ENCODE measurements at places on chromosomes 2 and 18.

- DNase-seq = no peak
Measured at GRCh38 chr2:112765251-112765650, 842 bp upstream of the CKAP2L start.

GRCh38 chr2:108917526-108917925 lies 71.5 kb downstream of the EDAR start:
- DNase-seq = no peak

DNA sequence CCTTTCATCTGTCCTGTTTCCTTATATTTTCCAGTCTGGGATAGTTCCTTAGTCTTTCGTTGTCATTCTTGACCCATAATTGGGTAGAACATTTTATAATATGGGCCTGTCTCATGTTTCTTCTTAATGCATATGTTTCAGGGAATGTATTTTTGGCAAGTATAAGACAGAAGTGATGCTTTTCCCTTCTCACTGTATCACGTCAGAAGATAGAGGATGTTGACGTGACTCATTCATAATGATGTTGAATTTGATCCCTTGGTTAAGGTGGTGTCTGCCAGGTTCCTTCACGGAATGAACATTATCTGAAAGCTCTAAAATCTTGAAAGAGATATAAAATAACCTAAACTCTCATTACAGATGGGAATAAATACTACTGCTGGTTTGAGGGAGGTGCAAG lies 18.8 kb downstream of the CDH7 start:
- DNase-seq = no peak

DNA sequence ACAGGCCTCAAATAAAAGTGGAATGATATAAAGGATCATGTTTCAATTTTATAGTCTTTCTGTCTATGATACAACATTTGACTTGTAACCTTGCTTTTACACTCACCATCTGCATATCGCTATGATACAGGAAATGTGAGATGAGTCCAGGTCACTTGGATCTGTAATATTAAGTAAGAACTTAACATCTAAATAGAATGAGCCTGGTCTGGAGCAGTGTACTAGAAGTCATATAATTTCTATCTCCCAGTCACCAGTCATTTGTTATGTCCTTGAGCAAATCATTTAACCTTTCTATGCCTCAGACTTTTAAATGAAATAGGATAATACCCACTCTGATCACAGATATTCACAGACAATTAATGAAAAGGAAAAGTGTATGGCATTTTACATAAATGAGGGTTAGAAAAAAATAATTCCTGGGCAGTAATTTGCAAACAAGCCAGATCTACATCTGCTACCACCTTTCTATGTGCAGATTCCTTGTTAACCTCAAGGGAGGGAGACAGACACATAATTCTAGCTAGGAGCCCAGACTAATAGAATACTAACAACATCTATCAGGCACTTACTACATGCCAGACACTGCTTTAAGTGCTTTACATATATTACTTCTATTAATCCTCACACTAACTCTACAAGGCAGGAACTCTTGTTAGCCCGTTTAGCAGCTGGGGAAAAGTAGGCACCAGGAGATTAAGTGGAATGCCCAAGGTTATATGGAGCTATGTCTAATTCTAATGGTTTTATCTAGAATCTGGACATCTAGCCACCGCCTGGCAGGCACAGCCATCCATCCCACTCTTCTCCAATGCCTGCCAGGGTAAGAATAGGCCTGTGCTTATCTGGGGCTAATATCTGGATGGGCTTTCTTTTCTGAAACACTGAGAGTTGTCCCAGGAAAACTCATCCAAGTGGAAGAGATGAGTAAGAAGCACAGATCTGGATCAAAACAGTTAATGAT lies 313.6 kb upstream of the CDH20 start:
- DNase-seq = no peak

- DNase-seq = no peak
Measured at GRCh38 chr2:16828828-16829160, 163.2 kb upstream of the CYRIA start.

DNA sequence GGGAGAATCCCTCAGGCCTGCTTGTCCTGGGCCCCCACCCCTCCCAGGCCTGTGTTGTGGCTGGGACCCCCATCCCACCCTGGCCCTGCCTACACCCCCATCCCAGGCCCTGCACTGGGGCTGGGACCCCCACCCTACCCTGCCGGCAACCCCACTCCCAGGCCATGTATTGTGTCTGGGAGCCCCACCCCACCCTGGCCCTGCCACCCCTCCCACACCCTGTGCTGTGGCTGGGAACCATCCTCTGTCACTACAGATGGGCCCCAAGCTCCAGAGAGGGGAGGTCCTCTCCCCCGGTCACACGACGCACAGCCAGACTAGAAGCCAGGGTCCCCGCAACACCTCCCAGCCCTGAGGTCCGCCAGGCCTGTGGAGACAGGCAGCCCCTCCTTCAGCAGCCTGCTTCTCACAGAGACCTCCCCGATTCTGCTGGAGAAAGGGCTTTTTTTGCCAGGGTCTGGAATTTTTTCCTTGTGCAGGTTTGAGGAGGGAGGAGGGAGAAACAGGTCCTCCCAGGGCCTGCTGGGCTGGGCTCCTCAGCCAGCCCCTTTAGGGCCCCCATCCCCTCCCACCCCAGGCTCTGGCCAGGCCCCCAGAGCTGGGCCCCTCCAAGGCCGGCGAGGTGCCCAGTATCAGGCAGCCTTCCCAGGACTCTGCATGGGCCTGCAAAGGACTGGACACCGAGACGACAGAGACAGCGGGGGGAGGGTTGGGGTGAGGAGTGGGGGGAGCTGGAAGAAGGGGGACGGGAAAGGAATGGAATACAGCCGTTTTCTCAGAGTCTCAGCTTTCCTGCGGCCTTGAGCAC lies 28.0 kb downstream of the KIF1A start:
- no peak for DNase-seq

GRCh38 chr2:175630280-175631244 lies 371.5 kb downstream of the LNPK start:
- no peak for DNase-seq

DNA sequence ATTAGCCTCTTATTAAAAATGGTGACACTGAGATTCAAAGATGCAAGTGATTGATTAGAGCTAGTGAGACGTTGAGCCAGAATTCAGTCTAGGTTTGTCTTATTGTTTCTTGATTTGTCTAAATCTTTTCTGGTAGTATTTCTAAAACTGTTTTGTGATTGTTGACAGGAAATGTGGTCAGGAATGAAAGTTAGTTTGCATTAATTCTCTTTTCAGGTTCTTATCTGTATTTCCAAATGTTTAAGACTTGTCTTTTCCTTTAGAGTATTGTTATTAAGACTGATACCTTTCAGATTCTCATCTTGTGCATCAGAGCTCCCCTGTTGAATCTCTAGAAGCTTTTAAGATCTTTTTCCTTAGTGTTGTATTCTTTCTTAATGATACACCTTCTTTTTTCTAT lies 89.3 kb downstream of the MBD5 start:
- no peak for DNase-seq

DNA sequence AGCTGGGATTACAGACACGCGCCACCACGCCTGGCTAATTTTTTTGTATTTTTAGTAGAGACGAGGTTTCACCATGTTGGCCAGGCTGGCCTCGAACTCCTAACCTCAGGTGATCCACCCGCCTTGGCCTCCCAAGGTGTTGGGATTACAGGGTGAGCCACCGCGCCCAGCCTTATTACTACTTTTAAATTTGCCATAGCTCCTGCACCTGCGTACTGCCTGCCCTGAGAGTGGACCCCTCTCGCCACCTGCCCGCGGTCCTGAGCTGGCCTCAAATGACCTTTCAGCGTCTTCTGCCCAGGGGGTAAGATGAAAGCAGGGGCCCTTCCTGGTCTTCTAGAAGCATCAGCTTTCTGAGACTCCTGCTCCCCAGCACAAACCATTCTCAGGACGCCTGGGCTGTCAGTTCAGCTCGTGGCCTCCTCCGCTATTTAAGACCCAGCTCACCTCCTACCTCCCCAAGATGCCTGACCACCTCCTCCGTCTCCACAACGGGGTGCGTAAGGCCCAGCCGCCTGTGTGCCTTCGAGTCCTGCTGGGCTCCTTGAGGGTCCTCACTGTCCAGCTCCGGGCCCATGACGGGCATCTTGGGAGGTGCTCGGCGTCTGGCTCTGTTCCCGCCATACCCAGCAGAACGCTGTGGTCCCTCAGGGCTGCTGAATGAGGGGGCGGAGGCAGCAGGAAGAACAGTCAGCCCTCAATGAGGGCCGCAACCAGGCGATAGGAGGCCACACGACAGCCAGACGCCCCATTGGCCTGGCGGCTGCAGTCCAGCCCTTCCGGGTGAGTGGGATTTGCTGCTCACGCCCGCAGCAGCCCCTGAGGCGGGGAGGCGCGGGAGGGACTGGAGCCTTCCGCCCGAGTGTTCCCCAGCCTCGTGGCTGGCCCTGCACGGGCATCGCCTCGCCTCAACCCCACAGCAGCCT lies 266.6 kb downstream of the TFCP2L1 start:
- no peak for DNase-seq

DNA sequence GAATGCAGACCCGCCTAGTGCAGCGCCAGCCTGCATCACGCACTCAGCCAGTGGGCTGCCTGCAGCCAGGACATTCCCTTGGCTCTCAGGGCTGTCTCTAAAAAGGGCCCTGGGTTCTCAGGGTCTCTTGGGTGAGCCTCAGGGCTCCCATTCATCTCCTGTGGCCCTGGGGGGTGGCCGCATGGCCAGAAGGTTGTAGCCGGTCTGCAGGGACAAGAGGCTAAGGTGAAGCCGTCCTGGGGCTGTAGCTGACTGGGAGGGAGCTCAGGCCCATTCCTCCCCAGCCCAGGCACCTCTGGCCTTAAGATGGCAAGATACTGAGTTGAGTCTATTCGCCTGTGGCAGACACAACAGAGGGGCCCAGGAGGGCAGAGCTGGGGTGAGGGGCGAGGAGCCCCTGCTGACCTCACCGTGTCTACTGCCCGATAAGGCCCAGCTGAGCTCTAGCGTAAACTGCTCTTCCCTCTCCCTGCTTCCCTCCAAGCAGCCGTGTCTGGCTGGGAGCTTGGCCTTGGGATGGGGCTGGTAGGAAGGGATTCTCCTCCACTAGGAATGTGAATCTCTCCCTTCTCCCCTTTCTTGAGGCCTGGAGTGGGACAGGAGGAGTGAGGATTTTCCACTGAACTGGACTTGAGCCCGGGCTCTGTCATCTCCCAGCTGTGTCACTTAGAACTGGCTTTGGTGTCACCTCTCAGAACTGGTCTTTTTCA lies 37.9 kb downstream of the INHBB start:
- no peak for DNase-seq

- DNase-seq = no peak
Measured at GRCh38 chr2:203030545-203030944, 15.9 kb downstream of the NBEAL1 start.

GRCh38 chr2:38097258-38097987 lies 21.5 kb upstream of the CYP1B1 start:
- DNase-seq = no peak

GRCh38 chr2:59532808-59533207 lies 1020.6 kb downstream of the BCL11A start:
- no peak for DNase-seq

DNA sequence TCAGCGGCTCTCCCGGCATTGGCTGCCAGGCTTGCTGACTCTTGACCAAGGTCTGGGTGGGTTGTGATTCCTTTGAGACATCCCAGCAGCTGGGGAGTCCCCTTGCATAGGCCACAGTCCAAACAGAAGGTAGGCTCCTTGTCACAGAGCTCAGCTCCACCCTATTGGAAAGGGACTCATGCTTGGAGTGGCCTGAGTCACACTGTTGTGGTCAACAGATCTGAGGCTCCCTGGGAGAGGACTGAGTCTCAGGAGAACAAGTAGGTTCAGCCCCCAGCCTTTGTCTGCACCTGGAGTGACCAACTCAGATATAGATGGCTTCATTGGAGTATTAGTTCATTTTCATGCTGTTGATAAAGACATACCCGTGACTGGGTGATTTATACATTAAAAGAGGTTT lies 32.1 kb upstream of the SH3BP4 start:
- DNase-seq = no peak

GRCh38 chr18:47997338-47997780 lies 66.9 kb upstream of the SMAD2 start:
- DNase-seq = no peak

GRCh38 chr2:52918551-52918950 lies 849.1 kb upstream of the CHAC2 start:
- DNase-seq = no peak

- no peak for DNase-seq
Measured at GRCh38 chr2:171180229-171180930, 19.7 kb upstream of the TLK1 start.

GRCh38 chr2:200081811-200082210 lies 126.4 kb downstream of the MAIP1 start:
- no peak for DNase-seq

GRCh38 chr2:69767034-69767433 lies 25.1 kb downstream of the ANXA4 start:
- no peak for DNase-seq

DNA sequence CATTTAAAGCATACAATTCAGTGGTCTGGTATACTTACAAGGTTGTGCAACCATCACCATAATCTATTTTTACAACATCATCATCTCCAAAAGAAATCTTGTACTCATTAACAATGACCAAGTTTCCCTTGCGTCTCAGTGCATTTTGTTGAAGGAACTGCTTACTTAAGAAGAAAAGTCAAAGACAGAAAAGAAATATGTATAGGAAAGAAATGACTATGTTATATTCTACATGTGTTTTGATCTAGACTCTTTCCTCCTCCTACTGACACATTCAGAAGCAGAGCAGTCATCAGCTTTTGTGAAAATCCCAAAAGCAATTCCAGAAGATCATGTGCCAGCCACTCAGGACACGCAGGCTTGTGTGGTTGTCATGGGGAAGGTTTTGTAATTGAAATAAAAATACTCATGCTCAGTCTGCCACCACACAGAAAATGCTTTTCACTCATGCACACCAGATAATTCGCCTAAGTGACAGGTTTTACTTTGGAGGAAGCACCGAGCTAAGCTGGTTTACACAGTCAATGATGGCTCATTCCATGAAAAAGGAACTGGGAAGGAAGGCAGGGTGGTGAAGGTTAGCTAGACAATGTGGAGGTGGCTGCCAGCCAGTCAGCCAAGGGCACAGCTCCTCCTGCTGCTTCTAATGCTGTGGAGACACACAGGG lies 158.5 kb upstream of the REV1 start:
- peak; percentile 83 for DNase-seq

DNA sequence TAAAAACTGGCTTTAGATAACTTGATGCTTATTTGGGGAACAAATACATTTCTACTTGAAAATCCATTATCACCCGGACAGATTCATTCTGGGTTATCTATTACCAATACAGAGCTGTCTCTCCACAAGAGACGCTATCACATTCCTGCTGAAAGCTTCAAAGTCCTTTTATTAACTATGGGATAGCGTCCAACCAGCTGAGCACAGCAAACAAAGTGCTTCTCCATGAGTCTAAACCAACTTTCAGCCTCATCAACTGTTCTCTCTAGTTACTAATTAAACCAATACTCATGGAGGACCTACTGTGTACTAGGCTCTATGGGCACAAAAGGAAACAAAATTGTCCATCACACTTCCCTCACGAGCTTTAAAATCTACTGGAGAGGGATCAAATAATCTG lies 132.8 kb downstream of the L3MBTL4 start:
- DNase-seq = no peak

DNA sequence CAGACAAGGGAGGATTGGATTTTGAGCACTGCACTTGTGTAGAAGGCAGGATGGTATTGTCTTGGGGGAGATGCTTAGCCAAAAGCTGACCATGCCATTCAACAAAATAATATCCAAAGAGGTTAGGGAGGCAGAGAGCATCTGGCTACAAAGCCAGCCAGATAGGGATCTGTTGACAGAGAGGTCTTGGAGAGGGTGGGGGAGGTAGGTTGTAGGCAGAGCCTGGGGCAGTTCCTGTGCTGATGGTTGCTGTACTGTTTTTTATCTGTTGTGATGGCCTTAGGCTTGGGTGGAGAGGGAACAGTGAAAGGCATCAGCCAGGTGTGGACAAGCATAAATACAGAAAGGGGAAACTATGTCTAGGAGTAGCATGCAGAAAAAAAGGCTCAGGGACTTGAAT lies 100.9 kb downstream of the AQP4 start:
- no peak for DNase-seq

Measured in fibroblast of skin of left biceps (primary cell).